ENCODE measurements at places on chromosomes 16 and 17. TPM values are rescaled to one million over a fixed set of nuclear protein-coding genes. Genes with fewer than 3 reads are reported as not detected.

Gene KRTAP29-1
- total RNA-seq, result not detected

Gene KRT28
- total RNA-seq, result not detected

Gene ZDHHC1
- 4.4 TPM for total RNA-seq

Gene CACNA1H
- 0.26 TPM for total RNA-seq

Gene NT5M
- total RNA-seq, result 1.2 TPM

Gene CDH13
- 21.1 TPM for total RNA-seq

Gene SLC47A2
- total RNA-seq, result not detected

Gene CD300E
- not detected for total RNA-seq

Gene KCNH6
- not detected for total RNA-seq

Gene FBXL16
- not detected for total RNA-seq

- no peak for DNase-seq
Measured at GRCh38 chr17:28327031-28327607, 8.1 kb downstream of the TMEM97 start.

- DNase-seq, result peak; percentile 91
Measured at GRCh38 chr17:69539781-69540319, 125.4 kb downstream of the MAP2K6 start.

GRCh38 chr17:83185023-83186002 is 105.9 kb downstream of the METRNL start:
- DNase-seq, result no peak

DNA sequence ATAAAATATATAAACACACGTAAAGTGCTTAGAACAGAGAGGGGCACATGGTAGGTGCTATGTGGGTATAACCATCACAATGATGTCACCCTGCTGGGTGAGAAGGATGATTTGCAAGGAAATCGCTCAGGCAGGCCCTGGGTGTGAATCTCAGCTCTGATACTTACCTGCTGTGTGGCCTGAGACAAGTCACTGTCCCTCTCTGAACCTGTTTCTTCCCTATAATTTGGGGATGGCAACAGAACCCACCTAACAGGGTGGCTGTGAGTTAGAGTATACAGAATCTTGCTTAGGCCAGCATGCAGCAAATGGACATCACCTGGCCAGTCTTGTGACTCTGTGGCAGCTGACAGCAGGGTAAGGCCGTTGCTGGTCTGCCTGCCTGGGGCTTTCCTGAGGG is 36.6 kb upstream of the ALKBH5 start:
- DNase-seq, result no peak

DNA sequence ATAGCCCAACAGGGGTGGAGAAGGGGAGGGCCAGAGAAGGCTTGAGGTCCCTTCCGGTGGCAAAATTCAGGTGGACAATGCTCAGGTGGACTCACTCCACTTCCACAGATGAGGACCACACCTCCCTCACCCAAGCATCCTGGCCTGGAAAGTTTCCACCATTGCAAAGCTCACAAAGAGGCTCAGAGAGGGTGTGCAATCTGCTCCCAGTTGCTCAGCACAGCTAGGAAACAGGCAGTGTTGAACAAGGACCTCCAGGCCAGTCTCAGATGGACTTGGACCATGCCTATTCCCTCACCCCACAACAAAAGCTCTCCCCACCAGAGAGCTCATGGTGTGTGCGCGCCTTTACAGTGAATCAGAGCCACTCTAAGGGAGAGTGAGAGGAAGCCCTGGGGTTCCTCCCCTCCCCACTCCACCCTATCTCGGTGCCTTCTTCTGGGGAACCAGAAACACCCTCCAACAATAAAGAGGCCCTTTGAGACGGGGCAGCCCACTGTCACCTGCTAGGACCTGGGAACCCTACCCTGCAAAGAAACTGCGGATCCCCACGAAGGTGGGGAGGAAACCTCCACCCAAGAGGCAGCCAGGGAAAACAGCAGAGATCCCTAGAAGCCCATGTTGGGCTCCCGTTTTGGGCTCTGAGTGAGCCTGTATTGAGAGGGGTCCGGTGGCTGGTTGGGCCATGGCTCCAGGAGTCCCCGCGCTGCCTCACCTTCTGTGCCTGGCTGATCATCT is 1.6 kb downstream of the FAM83G start:
- peak; percentile 17 for DNase-seq

GRCh38 chr17:9021158-9021991 is at the start of gene NTN1:
Gene NTN1 (plus strand): TSS chr17:9021510. CDS start chr17:9022374, 864 bp downstream.
- peak; percentile 11 for DNase-seq

DNA sequence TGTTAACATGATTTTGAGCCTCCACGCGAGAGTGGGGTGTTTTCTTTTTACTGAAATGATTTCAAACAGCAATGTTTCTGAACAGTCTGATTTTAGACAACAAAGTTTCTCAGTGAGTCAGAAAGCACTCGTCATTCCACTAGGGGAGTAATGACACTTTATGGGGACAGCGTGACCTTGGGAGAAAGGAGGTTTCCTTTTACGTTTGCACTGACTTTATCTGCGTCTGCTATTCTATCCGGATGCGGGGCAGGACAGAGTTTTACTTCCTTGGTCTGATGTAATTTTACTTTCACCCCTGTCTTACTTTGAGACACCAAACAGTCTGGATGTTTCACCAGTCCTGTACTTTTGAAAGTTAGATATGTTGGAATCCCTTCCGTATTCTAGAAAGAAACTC is 20.7 kb downstream of the SLC47A1 start:
- no peak for DNase-seq

DNA sequence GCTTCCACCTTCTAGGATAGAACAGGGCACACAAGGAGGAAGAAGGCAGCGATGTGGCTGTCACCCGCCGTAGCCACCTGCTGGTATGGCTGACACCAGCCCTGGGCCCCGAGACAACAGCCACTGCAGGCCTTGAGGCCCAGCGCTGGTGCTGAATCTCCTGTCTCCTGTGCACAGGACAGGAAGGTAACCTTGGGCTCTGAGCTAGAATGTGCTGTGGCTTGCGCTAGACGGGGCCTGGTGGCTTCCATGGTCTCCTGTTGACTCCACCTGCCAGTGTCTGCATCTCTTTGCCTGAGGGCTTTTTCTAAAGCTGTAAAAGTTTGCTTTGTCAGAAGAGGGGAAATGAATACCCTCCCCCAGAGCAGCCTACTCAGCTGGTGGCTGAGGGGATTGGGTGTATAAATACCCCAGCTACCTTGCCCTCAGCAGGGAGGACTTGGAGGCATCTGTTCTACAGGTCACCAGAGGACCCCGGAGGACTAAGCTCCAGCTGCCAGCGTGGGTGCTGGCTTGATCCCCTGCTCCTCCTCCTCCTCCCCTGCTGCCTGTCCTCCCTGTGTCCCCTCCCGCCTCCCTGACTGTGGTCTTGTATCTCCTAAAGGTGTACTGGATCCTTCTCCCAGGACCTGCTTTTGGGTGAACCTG is 76.1 kb upstream of the SDK2 start:
- DNase-seq, result no peak

GRCh38 chr16:11161974-11162373 is 94.0 kb downstream of the SOCS1 start:
- DNase-seq, result no peak

- DNase-seq, result no peak
Measured at GRCh38 chr17:41919165-41919817, 540 bp upstream of the ACLY start.

DNA sequence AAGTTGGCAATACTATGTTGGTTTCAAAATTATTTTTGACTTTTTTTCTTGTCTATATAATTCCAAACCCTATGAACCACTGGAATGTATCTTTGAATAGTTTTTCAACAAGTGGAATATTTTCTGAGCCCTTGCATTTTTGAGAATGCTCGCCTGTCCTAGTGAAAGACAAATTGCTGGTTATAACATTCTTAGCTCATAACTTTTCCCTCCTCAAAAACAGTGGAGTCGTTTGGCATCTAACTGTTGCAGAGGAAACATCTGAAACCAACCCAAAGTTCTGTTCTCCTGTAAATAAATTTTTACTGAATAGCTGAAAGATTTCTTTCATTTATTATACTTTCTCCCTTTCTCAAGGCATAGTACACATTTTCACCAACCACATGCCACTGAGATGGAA is 11.3 kb upstream of the COX10 start:
- peak; percentile 86 for DNase-seq

DNA sequence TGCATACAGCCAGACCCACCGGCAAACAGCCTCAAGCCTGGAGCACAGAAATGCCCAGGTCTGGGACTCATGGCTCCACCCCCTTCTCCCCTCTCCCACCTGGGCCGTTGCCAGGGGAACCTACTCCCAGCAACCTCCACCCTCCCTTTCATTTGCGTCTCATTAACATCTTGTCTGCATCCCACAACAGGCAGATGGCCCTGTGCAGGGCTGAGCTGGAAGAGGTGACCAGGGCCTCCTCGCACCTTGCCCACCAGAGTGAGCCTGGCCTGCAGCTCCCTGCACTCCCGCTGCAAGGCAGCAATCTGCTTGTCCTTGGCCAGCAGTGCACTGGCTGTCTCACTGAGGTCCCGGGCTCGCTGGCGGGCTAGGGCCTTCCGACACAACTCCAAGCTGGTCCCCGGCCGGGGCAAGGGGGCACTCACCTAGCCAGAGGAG is 3.3 kb downstream of the TSPOAP1 start:
- no peak for DNase-seq

DNA sequence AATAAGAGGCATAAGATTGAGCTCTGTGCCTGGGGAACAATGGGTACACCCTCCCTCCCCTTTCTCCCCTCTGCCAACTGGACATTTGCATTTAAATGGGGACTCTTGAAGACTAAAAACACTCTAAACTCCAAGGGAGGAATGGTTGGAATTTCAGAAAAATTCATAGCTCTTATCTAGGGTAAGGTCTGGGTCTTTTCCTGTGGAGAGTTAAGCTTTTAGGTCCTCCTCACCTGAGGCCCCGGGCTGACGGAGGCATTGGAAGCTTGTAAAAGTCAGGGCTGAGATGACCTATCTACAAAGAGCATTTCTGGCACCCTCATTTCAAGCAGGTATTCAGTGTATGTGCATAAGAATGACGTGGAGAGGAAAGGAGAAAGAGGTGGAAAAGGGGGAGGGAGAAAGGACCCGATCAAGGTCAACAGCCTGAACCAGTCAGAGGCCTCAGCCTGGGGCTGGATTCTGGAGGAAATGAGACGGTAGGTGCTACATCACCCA is 78.0 kb downstream of the RAP1GAP2 start:
- no peak for DNase-seq

GRCh38 chr17:13562271-13562800 is 39.4 kb downstream of the HS3ST3A1 start:
- peak; percentile 46 for DNase-seq

- DNase-seq, result peak; percentile 96
Measured at GRCh38 chr17:72600934-72601333, 480.1 kb downstream of the SOX9 start.

DNA sequence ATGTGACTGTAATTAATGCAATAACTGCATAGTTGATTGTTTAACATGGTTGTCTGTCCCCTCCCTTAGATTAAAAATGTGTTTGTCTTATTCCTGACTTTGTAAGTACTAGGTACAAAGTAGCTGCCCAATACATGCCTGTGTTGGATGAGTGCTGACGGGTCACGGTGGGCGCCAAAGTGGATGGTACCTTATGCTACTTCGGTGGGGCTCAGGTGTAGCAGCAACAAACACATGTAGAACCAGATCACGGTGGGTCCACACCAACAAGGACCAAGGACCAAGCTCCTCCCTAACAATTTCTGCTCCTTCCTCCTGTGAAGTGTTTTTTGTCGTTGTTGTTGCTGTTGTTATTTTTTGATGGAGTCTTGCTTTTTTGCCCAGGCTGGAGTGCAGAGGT is 46.4 kb upstream of the ZFHX3 start:
- DNase-seq, result no peak

DNA sequence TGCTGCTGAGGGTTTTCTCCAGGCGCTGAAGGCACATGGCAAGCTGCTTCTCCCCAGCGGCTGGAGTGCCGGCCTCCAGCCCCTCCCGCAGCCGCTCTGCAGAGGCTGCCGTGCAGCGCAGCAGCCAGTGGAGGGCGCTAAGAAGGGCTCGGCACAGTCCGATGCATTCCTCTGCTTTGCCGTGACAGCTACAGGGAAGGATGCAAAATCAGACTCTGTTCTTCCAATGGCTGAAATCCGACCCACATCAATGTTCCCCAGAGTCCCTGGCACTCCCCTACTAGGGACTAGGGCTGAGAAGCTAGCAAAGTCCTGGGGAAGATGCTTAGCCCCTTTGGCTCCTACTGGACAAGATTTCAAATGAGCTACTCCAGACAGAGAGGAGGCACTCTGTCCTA is 19.0 kb downstream of the MED24 start:
- peak; percentile 59 for DNase-seq

DNA sequence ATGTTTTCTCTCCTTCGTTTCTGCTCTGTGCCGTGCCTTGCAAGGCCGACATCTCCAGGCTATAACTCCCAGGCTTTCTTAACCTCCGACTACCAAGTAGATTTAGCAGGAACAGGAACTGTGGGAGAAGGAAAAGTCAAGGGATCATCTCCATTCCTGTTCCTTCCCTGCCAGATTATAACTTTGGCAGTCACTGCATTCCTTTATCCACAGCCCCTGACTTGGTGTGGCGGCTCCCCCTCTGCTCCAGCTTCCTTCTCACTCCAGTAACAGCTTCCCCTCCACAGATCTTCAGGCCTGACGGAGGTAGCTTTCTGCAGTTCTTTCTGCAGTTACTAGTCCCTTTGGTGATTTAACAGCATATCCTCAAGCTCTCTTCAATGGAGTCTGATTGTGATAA is 234.6 kb upstream of the MON1B start:
- no peak for DNase-seq

- DNase-seq, result no peak
Measured at GRCh38 chr16:23611936-23612335, 15.8 kb upstream of the NDUFAB1 start.

GRCh38 chr17:58614859-58615459 is 76.9 kb downstream of the TEX14 start:
- DNase-seq, result no peak
